ENCODE measurements at places on chromosomes 5 and 9.
A peak's percentile ranks its signal among the peaks of the same experiment; 100 is the strongest.

GRCh38 chr5:178507151-178507932, 82.9 kb downstream of the COL23A1 start:
- no peak for DNase-seq

GRCh38 chr9:76630916-76631315, 133.3 kb upstream of the PCA3 start:
- no peak for DNase-seq

DNA sequence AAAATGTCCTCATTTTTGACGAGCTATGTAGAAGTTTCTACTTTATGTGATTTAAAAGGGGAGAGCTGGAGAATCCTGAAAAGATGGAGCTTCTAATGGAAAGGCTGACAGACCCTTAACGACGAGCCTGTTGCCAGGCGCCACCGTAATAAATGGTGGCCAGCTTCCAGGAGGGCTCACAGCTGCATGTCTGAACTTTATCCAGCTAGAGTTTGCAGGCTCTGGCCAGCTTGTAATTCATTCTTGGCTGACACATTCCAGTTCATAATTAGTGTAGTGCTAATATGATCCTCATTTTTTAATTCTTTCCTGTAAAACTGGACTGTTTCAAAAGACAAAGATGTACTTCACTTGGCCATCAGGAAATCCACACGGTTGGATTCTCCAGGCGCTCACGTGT, 246.7 kb downstream of the GAS1 start:
- no peak for DNase-seq

GRCh38 chr9:132590037-132590317, 7.6 kb downstream of the BARHL1 start:
- DNase-seq: no peak

GRCh38 chr5:167709625-167710024, 581.8 kb upstream of the WWC1 start:
- DNase-seq: no peak

- DNase-seq: no peak
These were observed 25.0 kb downstream of the WDR36 start for GRCh38 chr5:111117136-111117535.

GRCh38 chr9:32701321-32702022, 66.0 kb upstream of the TAF1L start:
- no peak for DNase-seq

- DNase-seq: peak; percentile 83
These were observed 68.4 kb downstream of the ANKRD33B start for GRCh38 chr5:10632110-10632761.

- no peak for DNase-seq
These were observed 347.0 kb upstream of the SLC30A5 start for GRCh38 chr5:68746643-68747420.

- DNase-seq: no peak
These were observed 298.5 kb upstream of the KIF2A start for GRCh38 chr5:62007457-62007856.

GRCh38 chr5:142095035-142095434, 13.5 kb upstream of the NDFIP1 start:
- peak; percentile 89 for DNase-seq

- no peak for DNase-seq
These were observed 33.6 kb downstream of the WWC1 start for GRCh38 chr5:168324859-168325630.

GRCh38 chr5:177612215-177612673, 12.3 kb downstream of the B4GALT7 start:
- no peak for DNase-seq

GRCh38 chr9:131448818-131449217, 53.9 kb upstream of the POMT1 start:
- no peak for DNase-seq

DNA sequence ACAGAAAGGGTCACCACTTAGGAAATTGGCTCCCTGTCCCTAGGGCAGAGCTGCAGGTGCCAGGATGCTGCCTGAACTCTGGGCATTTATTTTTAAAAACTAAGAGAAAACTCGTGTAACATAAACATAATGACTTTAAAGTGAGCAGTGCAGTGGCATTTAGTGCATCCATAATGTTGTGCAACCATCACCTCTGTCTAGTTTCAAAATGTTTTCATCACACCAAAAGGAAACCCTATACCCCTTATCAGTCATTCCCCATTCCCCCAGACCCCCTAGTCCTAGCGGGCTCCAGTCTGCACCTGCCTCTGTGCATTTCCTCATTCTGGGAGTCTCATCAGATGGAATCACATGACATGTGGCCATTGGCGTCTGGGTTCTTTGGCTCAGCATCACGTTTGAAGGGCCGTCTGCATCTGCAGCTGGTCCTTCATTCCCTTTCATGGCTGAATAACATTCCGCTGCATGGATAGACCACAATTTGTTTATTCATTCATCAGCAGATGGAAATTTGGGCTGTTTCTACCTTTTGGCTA, 55.8 kb downstream of the NSG2 start:
- no peak for DNase-seq

DNA sequence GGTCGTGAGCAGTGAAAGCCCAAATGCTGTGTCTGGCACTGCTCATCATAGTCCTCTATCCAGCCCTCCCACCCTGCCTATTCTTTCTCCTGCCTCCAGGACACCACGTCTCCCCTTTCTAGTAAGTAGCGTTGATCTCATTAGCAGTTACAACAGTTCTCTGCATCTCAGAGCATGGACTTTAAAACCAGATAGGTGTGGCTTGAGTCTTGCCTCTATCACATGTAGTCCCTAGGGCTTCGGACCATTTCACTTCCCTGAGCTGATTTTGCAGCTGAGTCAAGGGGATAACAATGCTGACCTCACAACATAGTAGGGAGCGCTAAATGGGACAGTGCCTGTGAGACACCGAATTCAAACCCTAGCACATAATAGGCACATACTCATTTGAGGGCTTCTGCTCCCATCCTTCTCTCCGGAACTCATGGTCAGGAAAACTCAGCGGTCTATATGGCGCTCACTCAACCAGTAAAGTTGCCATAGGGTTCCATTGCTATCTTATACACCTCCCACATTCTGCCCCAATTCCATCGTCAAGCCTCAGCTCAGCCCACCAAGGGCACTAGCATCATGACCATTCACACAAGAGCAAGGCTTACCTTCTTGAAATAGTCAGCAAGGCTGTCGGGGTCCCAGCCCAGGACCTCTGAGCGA, 515 bp downstream of the LCP2 start:
- DNase-seq: no peak

GRCh38 chr5:149450199-149450598, 71.1 kb upstream of the IL17B start:
- DNase-seq: no peak

- DNase-seq: no peak
These were observed 67.3 kb upstream of the VCAN start for GRCh38 chr5:83404182-83404716.

DNA sequence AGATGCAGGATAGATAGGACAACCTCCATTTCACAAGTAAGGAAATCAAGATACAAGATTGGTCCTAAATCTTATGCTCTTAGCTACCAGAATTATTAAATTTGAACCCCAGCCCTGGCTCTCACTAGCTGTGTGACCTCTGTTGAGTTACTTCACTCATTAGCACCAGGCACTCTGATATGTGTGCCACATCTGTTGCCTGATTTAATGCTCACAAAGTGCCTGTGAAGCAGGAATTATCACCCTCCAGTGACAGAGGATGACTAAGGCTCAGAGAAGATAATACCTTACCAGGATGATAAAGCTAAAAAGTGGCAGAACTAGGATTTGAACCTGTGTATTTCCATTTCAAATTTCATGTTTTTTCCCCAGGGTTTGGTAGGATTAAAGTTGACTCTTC, 110.0 kb downstream of the PLPPR1 start:
- no peak for DNase-seq

DNA sequence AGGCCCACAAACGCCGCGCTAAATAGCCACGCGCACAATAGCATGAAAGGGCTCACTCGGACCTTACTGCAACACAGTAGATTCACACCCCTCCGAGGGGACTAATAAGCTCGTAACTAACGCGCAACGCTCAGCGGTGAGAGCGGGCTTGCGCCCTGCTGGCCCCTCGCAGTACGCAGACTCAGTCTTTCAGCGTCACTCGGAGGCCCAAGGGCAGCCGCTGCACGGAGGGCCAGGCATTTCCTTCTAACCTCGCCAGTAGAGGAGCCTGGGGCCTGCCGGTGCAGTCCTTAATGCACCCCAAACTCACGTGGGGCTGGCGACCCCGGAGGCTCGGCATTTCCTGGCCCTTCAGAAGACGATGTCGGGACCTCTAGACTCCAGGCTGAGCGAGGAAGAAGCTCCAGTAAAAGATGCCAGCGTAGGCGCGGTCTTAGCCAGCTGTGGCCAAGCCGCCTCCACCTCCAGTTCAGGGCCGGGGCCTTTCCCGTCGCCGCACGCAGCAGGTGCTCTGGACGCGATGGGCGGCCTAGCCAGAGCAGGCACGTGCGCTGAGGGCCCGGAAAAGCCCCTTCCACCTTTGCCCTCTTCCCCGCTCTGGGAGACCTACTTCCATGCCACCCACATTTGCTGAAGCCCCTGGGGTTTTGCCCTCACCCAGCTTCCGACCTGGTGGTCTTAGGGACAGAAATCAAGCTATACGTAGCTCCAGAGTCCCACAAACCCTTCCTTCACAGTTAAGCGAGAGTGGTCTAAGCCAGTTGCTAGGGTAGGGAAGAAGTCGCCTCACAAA, 38.3 kb upstream of the TIFAB start:
- peak; percentile 53 for DNase-seq

DNA sequence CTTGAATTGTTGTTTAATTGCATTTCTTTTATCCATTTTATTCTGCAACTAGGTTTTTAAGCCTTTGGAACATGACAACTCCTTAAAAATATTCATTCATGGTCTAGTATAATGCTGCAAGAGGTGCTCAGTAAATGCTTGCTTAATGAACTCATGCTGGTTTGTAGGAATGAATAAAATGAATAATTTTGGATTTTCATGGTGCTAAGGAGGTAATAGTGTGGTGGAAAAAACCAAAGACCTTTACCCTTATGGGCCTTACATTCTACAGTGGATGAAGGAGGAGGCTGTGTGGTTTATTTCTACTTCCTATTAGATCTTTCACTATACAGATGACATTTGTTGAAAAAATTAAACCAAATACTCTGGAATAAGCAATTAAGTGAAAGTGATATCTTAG, 43.4 kb downstream of the LRRTM2 start:
- DNase-seq: no peak

GRCh38 chr5:149779124-149779465, 49.0 kb downstream of the PPARGC1B start:
- DNase-seq: no peak

DNA sequence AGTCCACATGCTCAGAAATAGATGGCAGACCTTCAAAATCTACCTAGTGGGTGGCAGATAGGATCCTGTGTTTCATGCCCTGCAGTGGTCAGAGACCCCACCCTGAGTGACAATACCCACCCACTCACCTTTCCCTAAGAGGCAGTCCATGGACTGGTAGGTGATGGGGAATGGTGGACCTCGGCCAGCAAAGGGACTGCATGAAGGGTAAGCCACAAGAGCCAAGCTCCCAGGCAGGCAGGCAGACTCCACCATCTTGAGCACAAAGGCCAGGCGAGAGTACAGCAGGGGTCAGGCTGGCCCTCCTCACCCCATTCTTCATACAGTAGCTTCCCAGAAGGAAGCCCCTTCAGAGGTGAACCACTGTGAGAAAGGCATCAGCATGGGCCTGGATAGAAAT, 78.4 kb downstream of the SYK start:
- no peak for DNase-seq

DNA sequence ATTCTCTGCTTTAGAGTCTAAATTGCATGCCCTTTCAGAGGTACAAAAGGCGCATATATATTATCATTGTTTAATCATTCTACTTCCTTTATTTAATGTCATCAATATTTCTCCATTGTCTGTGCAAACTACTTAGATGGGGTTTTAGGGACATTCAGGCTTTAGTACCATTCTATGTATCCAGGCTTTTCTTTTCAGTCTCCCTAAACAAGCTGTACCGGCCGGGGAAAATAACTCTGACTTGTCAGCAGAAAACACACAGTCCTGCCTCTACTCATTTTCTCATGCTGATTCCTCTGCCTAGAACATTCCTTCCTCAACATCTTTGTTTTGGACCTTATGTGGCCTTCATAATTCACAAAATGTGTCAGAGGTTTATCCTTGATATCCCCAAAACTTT, 392.1 kb upstream of the DAB2 start:
- DNase-seq: no peak

GRCh38 chr9:114096041-114096511, 3.0 kb downstream of the KIF12 start:
- DNase-seq: peak; percentile 50

GRCh38 chr5:176365351-176366231, at the start of gene ARL10:
TSS of gene ARL10 (plus strand) at chr5:176365487. CDS start at chr5:176365564, 77 bp downstream.
- DNase-seq: peak; percentile 86

DNA sequence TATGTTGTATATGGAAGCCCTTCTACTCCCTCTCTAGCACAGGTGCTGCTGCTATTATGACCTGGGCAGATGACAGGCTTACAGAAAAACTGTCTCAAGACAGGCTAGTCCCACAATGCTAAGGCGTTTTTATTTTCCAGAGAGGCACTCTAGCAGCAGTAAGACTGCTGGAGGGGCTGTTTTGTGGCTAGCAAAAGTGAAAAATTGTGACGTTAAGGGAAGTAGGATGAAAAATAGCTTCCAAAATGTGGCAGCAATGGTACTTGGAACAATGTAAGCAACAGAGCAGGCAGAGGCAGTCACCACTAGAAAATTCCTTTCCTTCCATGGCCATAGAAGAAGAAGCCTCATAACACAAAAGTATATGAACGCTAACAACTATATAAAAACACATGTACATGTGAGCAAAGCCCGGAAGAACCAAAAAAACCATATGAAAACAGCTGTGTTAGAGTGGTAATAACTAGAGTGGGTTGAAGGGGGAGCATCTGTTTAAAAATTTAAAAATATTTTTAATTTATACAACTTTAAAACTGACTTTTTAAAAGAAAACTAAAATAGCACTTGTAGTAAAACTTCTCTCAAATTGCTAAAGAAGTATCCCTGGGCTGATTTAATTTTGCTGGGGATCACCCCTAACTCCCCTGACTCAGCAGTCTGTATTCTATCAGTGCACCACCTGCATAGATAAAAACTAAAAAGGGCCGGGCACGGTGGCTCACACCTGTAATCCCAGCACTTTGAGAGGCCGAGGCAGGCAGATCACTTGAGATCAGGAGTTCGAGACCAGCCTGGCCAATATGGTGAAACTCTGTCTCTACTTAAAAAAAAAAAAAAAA, 30.6 kb downstream of the CLINT1 start:
- DNase-seq: no peak

GRCh38 chr9:97906236-97906831, 16.0 kb downstream of the TRMO start:
- DNase-seq: peak; percentile 83

- no peak for DNase-seq
These were observed 23.4 kb downstream of the ARSB start for GRCh38 chr5:78961743-78962142.

All from activated effector memory CD4-positive, alpha-beta T cell treated with anti-CD3 and anti-CD28 coated beads, Interleukin-2, amount 50 U/mL, for 16 hours (primary cell).